Left ventricle myocardium inferior (tissue), 1 donor: ENCODE measurements at places on chromosomes 1 and 21.

GRCh38 chr1:241838897-241839296, 9.1 kb upstream of the EXO1 start:
- no peak for DNase-seq

- DNase-seq: no peak
Observed at GRCh38 chr1:236850077-236850979, 55.2 kb downstream of the MTR start.

- no peak for DNase-seq
Observed at GRCh38 chr1:59353453-59353852, 56.6 kb downstream of the FGGY start.

- no peak for DNase-seq
Observed at GRCh38 chr1:176773038-176773437, 310.1 kb downstream of the PAPPA2 start.

- DNase-seq: no peak
Observed at GRCh38 chr1:231639819-231640218, 13.2 kb downstream of the DISC1 start.

DNA sequence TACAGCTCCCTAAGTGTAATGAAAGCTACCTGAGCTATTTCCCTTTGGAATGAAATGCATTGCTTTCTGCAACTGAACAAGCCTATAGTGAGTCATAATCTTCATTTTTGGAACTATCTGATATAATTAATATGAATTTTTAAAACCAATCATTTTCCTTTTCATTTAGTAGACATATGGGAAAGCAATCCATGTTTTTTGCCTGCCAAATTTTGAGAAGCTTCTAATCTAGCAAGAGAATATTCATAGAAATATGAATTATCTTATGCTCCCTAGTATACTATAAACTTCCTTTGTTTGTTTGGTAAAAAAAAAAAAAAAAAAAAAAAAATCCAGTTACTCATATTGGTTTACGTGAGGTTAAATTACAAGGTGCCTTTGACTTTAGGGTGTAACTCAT, 68.3 kb downstream of the PLPPR4 start:
- DNase-seq: no peak

- peak; percentile 41 for DNase-seq
Observed at GRCh38 chr1:155241069-155241679, 14.1 kb downstream of the ENTREP3 start.

DNA sequence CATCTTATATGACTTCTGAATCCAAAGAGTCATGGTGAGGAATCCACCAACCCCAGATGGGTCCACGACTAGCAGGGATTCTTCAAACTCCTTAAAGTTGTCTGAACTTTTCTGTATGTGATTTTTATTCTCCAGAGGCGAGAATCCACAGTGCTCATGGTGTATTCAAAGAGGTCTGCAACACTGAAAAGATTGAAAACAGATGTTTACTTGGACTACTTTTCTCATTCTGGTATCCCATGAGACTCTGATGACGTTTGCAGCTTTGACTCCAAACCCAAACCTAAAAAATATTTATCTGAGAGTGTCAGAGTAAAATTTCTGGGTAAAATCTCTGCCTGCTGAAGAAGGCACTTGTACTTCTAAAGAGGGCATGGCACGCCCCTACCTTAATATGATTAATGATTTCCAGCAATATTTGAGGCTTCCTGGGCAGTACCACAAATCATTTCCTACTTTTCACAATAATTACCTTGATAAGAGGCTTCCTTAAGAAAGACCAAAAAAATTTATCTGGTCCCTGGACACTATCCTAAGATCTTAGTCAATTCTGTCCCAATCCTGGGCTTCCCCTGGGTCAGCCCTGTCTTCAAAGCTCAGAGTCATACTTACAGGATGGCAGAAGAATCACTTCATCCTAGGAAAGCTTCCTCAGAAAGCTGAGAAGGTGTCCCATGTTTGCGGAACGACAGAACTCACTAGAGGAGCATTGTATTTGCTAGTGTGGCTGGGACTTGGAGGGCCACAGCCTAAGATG, 76.5 kb upstream of the MAP10 start:
- DNase-seq: no peak

DNA sequence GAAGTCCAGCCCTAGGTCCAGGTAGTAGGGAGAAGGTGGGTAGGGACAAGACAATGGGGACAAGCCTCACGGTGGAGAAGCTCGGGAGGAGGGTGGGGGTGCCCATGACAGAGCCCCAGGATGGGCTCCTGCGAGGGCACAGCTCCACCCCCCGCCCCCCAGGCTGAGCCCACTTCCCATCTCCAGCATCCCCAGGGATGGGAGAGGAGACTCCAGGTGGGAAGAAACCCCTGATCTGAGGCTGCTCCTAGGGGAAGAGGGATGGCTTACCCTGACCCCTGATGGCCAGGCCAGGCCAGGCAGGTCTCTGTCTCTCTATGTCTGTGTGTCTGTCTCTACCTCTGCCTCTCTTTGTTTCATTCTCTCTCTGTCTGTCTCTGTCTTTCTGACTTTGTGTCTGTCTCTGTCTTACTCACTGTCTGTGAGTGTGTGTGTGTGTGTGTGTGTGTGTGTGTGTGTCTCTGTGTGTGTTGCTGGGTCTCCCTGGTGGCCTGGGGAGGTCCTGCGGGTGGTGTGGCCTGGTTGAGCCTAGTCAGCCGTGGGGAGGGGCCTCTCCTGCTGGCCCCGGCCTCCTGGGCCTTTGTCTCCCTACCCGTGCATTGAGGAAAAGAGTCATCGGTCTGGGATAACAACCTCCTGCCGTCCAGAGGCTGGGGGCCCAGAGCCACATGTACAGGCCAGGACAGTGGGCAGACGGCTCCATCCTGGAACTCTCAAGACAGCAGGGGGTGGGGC, 45.7 kb downstream of the WNT9A start:
- DNase-seq: peak; percentile 4

DNA sequence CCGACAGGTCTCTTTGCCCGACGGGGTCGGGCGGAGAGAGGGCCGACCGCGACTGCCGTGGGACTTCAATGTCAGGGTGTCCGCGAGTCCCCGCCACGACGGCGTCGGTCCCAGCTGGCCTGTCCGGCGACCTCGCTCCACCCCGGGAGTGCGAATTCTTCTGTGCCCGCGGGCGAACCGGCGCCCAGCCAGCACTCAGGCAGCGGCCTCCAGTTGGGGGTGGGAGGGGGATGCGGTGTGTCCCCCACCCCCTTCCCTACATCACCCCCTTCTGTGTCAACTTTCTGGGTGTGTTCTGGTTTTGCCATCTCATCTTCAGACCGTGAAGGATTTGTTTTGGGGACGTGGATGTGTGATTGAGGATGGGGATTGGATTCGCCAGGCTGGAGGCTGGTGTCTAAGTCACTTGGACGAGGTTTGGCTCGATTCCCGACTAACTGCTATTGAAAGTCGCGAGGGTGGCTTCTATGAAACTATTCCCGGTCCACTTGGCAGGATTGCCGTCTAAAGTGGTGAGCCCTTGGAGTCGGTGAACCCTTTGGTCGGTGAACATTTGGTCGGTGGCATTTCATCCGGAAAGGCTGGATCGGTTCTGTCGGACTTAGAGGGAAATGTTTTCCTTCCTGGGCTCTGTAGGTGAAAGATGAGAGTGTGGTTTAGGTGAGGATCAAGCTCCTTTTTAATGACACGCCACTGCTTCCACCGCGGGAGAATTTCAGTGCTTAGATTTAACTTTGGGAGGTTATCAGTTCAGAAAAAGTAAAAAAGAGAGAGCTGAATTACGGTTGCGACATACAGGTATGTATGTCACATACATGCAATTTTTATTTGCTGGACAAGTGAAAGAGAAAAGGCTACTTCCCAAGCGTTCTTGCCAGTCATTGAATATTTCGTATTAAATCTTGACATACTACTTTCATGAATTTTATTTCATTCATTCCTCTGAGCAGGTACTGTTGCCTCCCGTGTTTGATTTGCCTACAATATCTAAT, 771 bp downstream of the ABCD3 start:
- peak; percentile 19 for DNase-seq

- no peak for DNase-seq
Observed at GRCh38 chr1:179575497-179576314, at the start of gene NPHS2. Gene NPHS2 (minus strand): TSS chr1:179575948. CDS start chr1:179575864, 84 bp downstream.

DNA sequence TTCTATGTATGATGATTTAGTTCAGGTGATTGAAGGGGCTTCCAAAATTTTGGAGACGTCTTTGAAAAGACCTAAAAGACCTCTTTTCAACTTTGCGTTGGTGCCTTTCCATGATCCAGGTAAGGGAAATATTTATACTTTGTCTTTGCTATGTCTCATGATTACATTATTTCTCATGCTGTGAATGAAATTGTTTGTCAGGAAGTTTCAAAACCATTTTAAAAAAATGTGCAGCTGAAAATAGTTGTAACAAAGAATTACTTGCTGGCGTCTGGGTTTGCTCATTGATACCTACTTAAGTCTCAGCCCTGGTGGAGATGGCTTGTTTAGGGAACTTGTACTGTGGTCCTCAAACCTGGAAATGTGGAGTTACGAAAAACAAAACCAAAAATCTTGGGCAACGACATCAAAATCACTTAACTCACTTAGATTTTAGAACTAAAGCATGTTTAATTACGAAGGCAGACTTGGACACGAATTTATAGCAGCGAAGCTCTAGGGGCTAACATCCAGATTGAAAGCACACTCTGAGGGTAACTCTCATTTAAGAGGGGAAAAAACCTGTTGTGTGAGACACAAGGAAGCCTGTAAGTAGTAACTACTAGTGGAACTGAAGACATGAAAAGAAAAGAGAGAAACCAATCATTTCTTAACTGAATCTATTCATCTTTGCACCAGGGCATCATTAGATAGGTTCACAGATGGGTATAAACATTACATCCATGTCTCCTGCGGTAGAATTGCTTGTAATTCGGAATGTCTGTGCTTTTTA, 924 bp downstream of the HMCN1 start:
- DNase-seq: no peak

DNA sequence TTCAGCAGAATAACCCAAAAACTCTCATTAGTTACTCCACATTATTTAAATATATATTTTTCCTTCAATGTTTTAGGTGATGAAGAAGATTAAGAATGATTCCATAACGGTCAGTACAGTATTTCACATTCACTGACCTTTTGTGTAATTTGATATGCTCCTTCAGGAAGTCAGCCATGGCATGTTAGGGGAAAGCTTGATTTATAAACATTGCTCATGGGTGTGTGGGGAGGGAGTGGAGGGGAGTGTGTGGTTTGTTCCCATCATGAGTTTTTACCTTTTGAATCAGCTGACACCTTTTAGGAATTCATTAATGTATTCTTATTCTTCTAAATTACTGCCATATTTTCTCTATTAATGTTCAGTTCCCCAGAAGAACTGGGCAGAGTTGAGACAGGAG, 240.2 kb downstream of the ATG4C start:
- DNase-seq: no peak

GRCh38 chr1:62037274-62037673, 157.4 kb upstream of the L1TD1 start:
- no peak for DNase-seq

- DNase-seq: no peak
Observed at GRCh38 chr1:100188617-100189016, 10.6 kb upstream of the LRRC39 start.

DNA sequence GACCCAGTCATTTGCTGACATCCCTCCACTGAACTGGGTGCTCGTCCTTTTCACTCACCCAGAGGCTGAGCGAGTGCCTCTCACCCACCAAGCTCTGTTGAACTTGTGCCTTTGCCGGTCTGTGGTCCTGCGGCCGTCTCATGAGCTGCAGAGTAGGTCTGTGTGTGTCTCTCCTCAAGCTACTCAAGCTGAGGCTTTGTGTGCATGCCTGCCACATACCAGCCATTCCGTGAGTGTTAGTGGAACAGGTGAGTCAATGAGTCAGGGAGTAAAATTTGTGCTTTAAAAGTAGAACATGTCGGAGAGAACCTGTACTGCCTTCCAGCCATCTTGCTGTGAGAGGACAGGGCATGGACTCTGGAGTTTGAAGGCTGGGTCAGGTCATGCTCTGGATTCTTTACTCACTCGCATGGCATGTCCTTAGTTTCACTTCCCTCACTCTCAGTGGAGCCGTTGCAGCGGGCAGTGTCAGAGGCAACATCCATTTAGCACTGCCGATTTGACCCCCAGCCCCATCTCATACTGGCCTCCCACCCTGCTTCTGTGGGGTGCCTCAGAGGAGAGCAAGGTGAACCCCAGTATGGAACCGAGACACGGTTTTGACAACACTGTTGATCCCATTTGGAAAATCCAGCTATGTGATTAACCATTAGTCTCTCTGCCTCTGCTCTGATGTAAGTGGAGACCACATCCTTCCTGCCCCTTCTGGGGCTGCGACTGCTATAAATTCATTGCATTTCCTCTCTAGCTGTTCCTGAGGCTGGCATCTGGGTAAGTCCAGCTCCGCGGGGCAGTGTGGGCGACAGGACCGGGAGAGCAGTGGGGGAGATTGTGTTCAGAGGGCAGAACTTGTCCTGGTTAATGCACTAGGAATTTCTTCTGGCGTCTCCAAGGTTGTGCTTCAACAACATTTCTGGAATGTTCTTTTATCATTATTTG, at the start of gene NLRP3:
Gene NLRP3 (plus strand): TSS at position 751 of the 939 bp plus-strand sequence. CDS start 2,628 bp downstream, outside the sequence.
- DNase-seq: peak; percentile 36

DNA sequence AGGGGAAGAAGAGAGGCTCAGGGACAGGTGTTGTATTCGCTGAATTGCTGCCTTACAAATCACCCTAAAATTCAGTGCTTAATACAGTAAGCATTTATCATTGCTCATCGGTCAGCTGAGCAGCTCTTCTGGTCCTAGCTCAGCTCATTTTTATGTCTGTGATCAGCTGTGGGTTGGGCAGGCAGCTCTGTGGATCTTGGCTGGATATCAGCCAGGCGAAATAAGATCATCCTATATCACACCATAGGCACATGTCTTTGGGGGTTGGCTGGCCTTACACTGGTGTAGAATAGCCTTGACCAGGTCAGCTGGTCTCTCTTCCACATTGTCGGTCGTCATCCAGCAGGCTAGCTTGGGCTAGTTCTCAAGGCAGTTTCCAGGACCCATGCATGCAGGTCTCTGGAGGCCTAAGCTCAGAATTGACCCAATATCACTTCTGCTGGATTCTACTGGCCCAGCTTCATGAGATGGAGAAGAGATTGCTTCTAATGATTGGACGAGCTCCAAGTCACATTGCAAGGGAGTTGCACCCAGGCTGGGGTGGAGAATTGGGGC, 448.6 kb downstream of the KIF26B start:
- DNase-seq: no peak

DNA sequence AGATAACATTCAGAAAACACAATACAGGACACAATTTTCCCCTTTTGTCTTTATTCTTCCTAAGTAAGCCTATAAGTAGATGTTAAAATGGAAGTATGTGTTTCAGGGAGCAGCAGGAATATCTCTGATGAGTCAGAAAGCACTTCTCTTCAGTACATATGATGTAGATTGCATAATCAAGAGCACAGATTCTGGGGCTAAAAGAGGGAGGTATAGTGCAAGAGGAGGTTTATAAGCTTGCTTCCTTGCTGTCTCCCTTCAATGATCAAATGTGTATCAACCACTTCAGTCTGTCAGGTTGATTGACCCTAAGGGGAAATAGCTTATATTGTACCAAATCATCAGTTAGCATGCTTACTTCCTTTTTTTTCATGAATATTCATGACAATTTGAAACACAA, 822.8 kb downstream of the BRINP3 start:
- DNase-seq: no peak
